GM23248 (cell line): ENCODE measurements at places on chromosomes 1 and 21.

DNA sequence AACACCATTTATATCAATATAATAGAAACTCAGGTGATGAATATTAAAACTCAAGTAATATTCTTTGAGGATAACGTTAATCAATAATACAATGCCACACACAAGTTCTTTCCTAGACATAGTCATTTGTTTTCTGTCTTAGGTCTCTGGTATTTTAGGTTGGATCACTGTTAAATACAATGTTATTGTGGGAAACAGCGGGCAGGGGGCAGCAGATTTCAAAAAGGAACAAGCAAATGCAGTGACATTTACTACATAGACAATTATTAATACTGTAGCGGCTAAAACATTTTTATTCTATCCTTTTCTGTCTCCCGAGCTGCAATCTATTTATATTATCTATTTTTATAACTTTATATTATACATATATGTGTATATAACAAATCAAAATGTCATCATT lies 186.4 kb upstream of the ZNHIT6 start:
- DNase-seq = peak; percentile 62

GRCh38 chr1:190104961-190105360 lies 372.7 kb downstream of the BRINP3 start:
- DNase-seq = no peak

- DNase-seq = no peak
Observed at GRCh38 chr1:109969907-109970306, 14.7 kb upstream of the AHCYL1 start.

DNA sequence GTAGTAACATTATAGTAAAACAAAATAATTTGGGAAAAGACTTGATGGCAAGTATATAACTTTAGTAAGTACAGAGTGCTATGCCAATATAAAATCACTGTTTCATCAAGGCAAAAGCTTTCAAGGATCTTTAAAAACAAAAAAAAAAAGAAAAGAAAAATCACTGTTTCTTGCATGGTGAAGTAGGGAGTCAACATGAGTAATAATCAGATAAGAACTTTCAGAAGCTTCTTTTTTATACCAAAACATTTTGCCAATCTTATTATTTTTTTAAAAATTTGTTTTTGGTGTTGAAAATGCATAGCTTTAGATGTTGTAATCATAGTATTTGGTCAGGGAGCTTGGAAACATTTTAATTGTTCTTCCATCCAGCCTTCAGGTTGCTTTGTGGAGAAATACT lies 37.2 kb downstream of the CAMSAP2 start:
- peak; percentile 51 for DNase-seq

GRCh38 chr1:213110349-213111300 lies 59.6 kb downstream of the RPS6KC1 start:
- DNase-seq = no peak
